ENCODE measurements at places on chromosomes 11 and 22.

- DNase-seq: peak; percentile 58
Observed at GRCh38 chr11:68002575-68002937, 1.3 kb downstream of the UNC93B1 start.

GRCh38 chr11:66727282-66728037, 1.6 kb downstream of the SPTBN2 start:
- DNase-seq: peak; percentile 72

GRCh38 chr22:47808886-47809620, 1046.6 kb downstream of the TBC1D22A start:
- no peak for DNase-seq

DNA sequence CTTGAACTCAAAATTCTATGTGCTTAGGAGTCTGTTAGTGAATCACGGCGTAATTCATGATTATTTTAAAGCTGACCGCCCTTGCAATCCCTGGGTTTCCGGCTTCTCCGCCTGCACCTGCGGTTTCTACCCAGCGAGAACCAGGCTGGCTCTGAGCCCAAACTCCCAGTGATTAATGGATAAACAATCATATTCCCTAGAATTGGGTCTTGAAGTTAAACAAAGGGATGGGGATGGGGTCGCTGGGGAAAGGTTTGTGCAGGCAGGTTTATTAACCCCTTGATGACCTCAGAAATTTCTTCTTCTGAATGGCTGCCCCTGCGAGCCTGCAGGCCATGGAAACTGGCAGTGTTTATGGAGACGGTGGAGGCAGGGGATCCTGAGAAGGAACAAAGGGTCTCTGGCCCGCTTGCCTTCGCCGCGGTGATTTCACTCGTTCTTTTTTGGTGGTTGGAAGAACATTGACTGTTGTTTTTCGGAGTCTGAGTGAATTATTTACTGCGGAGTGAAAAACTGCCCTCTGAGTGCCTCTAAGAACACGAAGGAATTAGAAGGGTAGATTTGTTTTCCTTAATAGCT, 1000.3 kb downstream of the BRD1 start:
- no peak for DNase-seq

- no peak for DNase-seq
Observed at GRCh38 chr22:42069801-42070516, 653 bp downstream of the NAGA start.

GRCh38 chr11:59283825-59284772, 71.4 kb upstream of the MPEG1 start:
- peak; percentile 55 for DNase-seq

GRCh38 chr22:48340727-48341709, 1486.7 kb downstream of the BRD1 start:
- DNase-seq: no peak

DNA sequence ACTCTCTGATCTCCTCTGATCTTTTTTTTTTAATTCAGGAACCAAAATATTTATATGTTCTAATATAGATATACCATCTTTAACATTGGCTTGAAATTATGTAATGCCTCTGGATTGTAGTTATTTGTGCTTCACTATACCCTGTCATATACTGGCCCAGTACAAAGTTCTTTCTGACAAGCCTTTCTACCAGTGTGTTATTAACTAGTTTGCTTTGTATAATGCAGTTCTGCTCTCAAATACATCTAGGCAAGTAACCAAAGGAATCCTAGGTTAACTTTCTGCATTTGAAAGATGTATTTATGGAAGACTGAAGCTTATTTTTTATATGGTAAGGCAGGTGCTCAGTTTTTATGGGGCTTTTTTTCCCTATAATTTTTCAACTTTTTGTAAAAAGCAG, 36.1 kb downstream of the ARHGEF12 start:
- DNase-seq: no peak

DNA sequence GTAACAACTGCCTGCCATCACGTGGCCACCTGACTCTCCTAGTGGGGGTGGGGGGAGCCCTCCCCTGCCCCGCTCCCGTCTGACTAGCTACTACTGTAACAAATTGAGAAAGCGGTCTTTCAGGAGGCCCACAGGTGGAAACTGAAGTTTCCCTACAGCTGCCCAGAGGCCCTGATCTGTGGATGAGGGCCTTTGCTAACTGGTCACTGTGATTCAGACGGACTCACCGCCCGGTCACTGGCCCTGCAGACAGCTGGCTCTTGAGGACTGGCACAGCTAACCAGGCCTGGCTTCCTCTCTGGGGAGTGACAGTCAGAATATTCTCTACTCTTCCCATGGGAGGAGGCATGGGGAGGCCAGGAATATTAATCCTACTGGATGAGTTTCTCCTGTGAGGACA, 116.8 kb downstream of the ARHGAP8 start:
- no peak for DNase-seq

- no peak for DNase-seq
Observed at GRCh38 chr11:77090046-77090372, 12.6 kb upstream of the OMP start.

DNA sequence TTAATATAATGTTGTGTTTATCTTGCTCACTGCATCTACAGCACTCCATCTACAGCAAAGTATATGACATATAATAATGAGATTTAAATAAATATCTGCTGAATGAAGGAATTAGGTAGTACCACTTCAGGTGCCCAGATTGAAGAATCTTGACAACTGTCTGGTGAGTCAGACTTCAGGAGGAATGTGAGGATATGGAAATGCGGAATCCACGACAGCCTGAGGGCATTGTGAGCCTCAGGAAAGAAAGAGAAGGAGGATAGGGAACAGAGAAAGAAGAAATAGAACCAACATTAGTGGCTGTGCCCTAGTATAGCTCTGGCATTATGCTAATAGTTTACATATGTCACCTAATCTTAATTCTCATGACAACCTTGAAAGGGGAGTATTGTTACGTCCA, 304.4 kb downstream of the AASDHPPT start:
- no peak for DNase-seq

GRCh38 chr22:22348127-22348814, 103.7 kb downstream of the VPREB1 start:
- no peak for DNase-seq

- no peak for DNase-seq
Observed at GRCh38 chr11:111324277-111324720, 26.0 kb downstream of the POU2AF3 start.

GRCh38 chr11:84675396-84676025, 951.6 kb downstream of the DLG2 start:
- DNase-seq: no peak

DNA sequence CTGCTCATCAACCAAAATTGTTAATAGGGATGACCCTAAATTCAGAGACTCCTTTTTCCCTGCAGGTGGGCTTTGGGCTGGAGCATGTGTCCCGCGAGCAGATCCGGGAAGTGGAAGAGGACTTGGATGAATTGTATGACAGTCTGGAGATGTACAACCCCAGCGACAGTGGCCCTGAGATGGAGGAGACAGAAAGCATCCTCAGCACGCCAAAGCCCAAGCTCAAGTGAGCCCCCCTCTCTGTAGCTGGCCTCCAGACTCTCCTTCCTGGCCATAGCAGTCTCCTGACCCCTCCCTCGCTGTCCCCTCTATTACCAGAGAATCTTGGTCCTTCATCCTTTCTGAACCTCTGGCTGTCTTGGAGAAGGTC, 47.9 kb upstream of the RAB1B start:
- no peak for DNase-seq

GRCh38 chr11:71119656-71120269, 132.6 kb downstream of the SHANK2 start:
- DNase-seq: no peak

GRCh38 chr11:75689863-75690609, 21.2 kb upstream of the MAP6 start:
- peak; percentile 65 for DNase-seq

DNA sequence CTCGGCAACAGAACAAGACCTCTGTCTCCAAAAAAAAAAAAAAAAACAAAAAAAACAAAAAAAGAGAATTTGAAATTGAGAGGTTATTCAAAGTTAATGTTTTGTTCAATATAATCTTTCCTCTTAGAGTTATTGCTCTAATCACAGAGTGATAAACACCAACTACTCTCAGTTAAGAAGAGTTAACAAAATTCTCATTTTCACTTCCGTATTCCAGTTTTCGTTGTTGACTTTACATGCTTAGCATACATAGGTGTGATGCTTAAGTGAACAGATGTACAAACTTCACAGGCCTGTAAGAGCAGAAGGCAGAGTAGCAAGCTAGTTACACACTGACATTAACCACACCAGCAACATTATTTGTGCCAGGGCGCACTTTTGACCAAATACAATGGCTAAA, 12.3 kb downstream of the EIF4ENIF1 start:
- DNase-seq: peak; percentile 63

GRCh38 chr22:37281646-37282384, 493 bp upstream of the CYTH4 start:
- peak; percentile 9 for DNase-seq

DNA sequence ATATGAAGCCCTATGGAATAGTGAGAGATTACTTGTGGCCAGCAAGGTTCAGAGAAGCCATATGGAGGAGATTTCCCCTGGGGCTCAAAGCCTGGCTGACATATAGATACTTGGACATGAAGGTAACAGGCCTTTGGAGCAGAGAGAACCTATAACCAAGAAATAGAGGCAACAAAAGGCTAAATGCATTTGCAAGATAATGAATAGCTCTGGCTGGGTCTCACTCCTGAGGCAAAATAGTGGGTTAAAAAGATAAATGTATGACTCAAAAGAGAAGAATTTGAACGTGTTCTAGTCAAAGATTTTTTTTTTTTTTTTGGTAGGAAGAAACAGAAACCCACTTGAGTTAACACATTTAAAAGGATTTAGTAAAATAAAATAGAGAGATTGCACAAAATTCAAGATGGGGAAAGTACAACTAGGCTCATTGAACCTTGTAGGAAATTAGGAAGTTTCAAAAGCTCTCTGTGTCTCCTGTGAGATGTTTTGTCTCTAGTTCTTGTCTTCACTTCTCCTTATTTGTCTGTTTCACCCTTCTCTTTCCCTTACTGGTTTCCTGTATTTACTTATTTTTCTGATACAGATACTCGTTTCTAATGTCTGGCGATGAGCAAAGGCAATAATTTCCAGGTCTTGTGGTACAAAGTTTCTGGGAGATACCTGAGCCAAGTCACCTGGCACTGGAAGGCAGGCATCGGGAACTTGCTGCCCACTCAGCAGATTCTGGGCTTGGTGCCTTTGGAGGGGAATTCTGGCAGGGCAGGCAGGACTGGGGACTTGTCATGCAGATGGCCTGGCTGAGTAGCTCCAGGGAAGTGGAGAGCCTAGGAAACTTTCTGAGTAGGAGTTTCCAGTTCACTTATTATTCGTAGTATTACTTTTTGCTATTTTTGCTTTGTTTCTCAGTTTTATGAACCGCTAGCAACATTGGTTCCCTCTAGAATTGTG, 49.2 kb upstream of the SESN3 start:
- DNase-seq: peak; percentile 15

- no peak for DNase-seq
Observed at GRCh38 chr22:27129266-27129665, 471.9 kb downstream of the MIAT start.

DNA sequence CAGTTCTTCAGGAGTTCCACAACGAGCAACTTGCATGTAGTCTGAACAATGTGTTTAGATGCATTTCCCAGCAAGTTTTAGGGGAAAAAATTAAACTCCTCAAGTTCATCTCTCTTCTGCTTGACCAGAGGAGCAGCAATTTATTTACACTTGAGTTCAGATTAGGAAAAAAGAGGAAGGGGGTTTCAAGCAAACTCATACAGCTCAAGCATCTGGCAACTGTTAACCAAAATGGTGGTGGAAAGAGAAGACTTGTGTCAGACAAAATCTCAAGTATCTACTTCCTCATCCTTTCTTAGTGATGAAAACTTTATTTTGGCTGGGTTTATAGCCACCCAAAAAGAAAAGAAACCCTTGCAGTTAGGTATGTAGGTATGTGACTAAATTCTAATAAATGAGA, 29.1 kb upstream of the PICALM start:
- no peak for DNase-seq

DNA sequence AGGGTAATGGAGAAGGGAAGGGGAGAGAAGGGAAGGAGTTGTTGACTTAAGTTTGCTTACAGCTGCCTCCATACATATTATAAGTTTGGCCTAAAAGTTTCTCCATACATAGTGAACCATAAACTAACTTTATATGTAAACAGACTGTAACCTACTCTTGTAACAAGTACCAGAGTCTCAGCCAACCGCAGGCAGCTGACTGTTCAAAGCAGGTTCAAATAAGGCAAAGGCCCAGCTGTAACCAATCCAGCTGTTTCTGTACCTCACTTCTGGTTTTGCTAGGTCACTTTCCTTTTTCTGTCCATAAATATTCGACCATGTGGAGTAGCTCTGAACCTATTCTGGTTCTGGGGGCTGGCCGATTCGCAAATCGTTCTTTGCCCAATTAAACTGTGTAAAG, 591.2 kb downstream of the INSC start:
- no peak for DNase-seq

GRCh38 chr11:37657645-37658044, 1059.6 kb upstream of the RAG2 start:
- no peak for DNase-seq

DNA sequence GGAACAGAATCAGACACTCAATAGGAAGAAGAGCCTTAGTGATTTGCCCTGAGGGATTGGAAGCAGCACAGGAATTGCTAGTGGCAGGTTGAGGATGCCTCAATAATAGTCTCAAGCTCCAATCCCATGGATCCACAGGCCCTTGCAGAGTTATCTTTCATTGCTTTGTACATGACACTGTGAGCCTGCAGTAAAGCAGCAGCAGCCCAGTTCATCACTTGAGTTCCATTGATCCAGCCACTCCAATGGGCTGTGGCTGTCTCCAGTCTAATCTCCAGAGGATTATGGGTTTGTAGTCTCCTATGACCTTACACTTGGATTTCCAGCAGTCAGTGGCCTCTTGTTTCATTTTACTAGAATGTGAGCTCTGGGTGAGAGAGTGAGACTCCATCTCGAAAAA, 45.4 kb downstream of the AAMDC start:
- no peak for DNase-seq

GRCh38 chr11:12762278-12762677, 88.1 kb downstream of the TEAD1 start:
- no peak for DNase-seq

GRCh38 chr11:35689081-35689996, 26.8 kb downstream of the TRIM44 start:
- no peak for DNase-seq

GRCh38 chr22:21000987-21001600, 824 bp downstream of the THAP7 start:
- DNase-seq: no peak

GRCh38 chr11:3642071-3642951, 519 bp upstream of the ART5 start:
- DNase-seq: peak; percentile 70

DNA sequence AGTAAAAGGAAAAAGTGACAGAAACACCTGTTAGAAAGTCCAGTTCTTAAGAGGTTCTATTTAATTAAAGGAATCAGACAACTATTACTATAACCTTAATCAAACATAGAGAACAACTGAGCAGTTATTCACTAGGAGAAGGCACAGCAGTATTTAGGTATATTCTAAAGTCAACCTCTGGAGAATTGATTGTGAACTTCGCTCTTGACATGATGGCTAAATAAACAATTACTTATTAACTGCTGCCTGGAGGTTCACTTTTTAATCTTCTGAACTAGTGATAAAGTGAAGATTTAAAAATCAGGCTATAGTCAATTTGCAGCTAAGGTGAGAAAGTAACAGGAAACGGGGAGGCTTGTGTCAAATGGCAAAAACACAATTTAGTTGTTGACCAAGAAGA, 557.3 kb downstream of the FAM181B start:
- no peak for DNase-seq

Measured in GM20000 (cell line).